ENCODE measurements at places on chromosomes 3 and 15.

- no peak for DNase-seq
Observed at GRCh38 chr15:76953913-76954312, 22.4 kb downstream of the RCN2 start.

- DNase-seq, result no peak
Observed at GRCh38 chr3:40287248-40287647, 22.3 kb upstream of the EIF1B start.

- no peak for DNase-seq
Observed at GRCh38 chr3:5267252-5267651, 79.7 kb downstream of the EDEM1 start.

DNA sequence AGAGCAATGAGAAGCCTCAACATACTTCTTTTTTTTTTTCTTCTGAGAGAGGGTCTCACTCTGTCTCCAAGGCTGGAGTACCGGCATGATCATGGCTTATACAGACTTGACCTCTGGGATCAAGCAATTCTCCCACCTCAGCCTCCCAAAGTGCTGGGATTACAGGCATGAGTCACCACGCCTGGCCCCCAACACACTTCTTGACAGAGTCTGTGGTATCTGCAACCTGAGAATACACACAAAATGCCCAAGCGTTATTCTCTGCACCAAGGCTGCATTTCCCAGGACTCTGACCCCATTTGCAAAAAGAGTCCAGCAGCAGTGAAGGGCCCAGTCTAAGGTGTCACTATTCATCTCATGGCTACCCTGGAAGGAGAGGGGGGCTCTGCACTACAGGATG lies 42.7 kb upstream of the BLM start:
- DNase-seq, result no peak

GRCh38 chr3:161323926-161324621 lies 47.2 kb downstream of the SPTSSB start:
- no peak for DNase-seq

DNA sequence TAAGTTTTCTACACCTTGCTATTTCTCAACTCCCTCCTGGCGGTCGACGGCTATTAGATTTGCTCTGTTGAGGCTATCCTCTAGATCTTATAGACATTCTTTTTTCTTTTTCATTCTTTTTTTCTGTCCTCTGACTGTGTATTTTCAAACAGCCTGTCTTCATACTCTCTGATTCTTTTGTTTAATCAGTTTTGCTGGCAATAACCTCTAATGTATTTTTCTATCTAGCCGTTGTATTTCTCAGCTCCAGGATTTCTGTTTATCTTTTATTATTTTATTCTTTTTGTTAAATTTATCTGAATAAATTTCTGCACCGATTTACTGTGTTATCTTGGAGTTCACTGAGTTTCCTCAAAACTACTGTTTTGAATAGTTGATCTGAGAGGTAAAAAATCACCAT lies 31.5 kb downstream of the NLGN1 start:
- DNase-seq, result no peak

GRCh38 chr3:132381348-132381944 lies 35.9 kb upstream of the DNAJC13 start:
- DNase-seq, result no peak

Measured in SIG-M5 (cell line).